ENCODE measurements at places on chromosomes 4 and X. TPM values are rescaled to one million over a fixed set of nuclear protein-coding genes. Genes with fewer than 3 reads are reported as not detected.

The ADAMTS3 gene
- not detected for total RNA-seq

The PCDH7 gene
- not detected for total RNA-seq

The REST gene
- 59.7 TPM for total RNA-seq

DNA sequence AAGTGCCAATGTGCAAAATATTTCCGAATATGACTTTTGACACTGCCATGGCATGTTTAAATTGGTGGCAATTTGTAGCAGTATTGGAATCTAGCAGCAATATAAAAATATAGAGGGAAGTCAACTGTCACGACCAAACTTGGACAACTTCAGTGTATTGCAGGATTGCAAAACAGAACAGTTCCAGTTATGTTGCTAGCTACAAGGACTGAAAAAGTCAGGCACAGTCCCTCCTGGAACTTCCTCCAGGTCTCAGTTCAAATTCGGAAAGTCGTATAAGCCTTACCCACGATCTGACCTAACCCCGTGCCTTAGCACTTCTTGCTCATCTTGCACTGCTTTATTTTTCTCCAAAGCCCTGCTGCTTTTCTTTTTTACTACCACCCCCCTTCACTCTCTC, 390.0 kb upstream of the GALNT7 start:
- no peak for DNase-seq

DNA sequence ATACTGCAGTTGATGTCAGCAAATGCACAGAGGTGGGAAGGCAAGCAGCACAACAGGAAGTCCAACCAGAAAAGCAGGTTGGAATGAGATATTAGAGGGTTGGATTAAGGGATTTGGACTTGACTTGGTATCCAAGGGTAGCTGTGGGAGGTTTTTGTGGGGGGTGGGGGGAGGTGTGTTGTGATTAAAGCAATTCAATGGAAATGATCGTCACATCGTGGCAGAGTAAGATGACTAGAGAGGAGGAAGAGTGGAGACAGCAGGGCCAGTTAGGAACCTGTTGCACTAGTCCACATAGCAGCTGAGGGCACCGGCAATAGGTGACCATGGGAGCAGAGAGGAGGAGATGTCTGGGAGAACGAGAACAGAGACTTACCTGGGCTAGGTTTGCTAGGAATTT, 2.4 kb downstream of the SLC25A43 start:
- no peak for DNase-seq

DNA sequence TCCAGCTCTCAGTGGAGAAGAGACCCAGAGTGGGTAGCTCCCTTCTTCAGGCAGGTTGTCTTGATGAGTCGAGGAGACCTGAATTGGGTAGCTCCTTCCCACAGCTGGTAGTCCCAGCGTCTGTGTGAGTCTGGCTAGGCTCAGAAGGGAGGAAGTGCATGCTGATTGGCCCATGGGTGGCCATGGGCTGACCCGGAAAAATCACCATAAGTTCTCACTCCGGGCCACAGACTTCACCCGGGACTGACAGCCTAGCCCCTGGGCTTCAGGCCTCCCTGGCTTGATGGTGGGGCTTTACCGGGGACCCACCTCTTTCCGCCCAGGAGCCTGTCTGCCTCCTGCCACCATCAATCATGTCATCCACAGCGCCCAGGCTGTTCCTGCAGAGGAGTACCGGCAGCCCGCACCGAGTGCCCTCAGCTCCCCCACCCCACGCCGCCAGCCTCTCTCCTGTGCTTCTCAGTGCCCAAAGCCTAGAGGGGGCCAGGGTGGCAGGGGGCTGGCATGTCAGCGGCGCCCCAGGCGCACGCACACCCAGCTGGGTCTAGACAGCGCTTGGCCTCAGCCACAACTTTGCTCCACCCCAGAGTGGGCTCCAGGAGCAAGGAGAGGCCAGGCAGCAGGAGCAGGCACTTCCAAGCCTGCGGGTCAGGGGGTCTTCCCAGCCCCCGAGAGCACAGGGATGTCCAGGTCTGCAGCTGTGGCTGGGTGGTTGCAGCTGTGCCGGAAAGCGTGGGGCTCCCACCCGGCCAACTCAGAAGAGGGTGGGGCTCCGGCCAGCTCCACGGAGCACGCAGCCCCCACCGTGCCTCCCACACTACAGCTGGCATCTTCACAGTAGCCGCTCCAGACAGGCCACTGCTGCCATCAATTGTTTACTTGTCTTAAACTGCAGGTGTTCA, 16.1 kb upstream of the SAT1 start:
- no peak for DNase-seq

GRCh38 chr4:26148927-26149326, 171.9 kb upstream of the RBPJ start:
- no peak for DNase-seq

DNA sequence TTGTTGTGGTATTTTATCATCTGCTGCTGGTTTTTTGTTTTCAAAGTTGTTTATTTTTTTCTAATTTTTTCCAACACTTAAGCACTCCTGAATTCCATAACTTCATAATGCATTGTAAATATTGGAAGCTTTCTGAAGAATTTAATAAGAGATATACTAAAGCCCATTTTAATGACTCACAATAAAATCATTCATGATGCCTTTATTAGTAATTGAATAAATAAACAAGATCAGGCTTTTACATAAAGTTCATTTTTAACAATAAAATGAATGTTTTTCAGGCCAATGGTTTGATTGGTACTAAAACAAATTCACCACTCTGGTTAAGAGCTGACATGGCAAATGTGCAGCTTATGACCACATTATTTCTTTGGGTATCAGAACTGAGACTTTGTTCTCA, 408.2 kb upstream of the SMIM31 start:
- no peak for DNase-seq

- DNase-seq: no peak
These were observed 1100.9 kb downstream of the RPA4 start for GRCh38 chrX:97984641-97985040.

GRCh38 chrX:37854748-37855147, 7.4 kb upstream of the DYNLT3 start:
- DNase-seq: no peak

DNA sequence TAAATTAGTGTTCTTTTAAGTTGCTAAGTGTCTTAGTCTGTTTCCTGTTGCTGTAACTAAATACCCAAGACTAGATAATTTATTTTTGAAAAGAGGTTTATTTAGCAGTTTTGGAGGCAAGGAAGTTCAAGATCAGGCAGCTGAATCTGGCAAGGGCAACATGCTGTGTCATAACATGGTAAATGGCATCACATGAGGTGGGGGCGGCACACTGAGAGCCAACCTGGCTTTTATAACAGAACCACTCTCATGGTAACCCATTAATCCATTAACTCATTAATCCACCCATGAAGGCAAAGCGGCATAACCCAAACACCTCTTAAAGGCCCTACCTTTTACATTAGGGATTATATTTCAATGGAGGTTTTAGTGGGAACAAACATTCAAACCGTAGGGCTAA, 182.2 kb upstream of the GATB start:
- no peak for DNase-seq

DNA sequence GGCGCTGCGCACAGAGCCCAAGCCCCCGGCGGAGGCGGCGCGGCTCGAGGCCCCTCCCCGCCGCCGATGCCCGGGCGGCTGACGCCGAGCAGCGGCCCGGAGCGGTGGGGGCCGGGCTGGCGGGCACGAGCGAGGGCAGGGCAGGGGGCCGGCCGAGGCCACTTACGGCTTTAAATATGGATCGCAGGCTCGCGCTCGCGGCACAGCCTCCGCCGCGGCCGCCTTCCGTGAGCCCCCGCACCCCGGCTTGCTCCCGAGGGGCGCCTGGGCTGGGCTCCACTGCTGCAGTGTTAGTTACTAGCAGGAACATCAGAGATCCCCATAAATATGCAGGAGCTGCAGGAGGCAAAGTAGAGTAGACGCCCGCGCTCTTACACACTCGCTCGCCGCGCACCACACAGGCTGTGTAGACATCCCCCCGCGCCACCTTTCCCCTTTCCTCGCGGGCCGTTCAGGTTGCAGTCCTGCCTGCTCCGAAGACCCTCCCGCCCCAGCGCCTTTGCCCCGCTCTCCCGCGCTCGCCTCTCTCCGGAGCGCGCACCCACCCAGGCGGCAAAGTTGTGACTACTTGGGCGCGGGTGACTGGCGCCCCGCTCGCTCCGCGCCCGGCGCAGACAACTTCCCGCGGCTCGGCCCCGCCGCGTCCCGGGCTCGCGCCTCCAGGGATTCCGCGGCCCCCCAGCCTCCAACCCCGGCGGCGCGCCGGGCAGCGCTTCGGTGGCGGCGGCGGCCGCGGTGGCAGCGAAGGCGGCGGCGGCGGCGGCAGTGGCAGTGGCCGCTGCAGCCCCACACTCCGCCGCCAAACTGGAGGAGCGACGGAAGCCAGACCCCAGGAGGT, 152.0 kb upstream of the SLC4A4 start:
- DNase-seq: peak; percentile 44

- DNase-seq: no peak
These were observed 69.7 kb downstream of the PDGFC start for GRCh38 chr4:156901871-156902270.

DNA sequence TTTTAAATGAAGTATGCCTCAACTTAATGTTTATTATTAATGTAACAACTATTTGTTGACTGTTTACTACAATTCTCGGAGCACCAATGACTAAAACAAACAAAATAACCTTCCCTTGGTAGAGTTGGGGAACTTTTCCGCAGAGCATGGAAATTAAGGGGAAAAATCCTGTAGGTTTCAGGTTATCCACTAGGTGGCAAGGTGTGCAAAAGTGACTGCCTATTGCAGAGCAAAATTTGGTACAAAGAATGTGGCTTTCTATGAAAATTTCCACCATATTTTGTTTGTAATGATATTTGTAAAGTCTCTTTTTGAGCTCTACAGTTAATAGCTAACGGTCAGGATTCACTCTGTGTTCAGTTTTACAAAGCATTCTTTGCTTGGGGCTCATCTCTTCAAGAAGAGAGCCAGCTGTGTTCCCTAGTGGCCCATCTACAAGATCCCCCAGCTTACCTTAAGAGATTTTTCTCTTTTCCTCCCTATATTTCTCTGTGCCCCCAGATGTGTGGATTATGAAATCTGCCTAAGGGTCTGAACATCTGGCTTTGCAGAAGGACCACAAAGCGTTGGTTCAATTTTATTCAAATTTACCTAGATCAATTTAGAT, 61.1 kb downstream of the FBXO8 start:
- peak; percentile 8 for DNase-seq

All from activated T-cell treated with anti-CD3 and anti-CD28 coated beads, Interleukin-2, amount 50 U/mL, for 72 hours (primary cell).